Muscle of leg (tissue), 16 donors: ENCODE measurements at places on chromosomes 1 and 21.

DNA sequence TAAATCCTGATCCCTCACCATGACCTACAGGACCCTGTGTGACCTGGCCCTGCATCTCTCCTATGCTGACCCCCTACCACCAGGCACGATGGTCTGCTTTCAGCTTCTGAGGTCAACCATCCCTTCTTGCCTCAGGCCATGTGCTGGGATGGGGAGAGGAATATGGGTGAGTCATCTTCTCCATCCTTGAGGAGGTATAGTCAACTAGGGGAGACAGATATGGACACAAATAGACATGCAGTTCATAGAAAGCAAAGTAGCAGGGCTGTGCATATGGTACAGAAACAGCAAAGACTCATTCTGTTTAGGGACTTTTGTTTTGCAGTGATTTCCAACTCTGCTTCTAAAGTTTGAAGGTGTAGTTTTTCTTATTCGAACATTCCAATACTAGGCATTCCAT is 250.8 kb upstream of the FGGY start:
- DNase-seq, result no peak

GRCh38 chr1:204565617-204566582 is 49.7 kb downstream of the MDM4 start:
- DNase-seq, result peak; percentile 65

- peak; percentile 27 for DNase-seq
These were observed 73.5 kb downstream of the TTC3 start for GRCh38 chr21:37146320-37147235.

GRCh38 chr1:100622966-100623762 is 85.2 kb downstream of the GPR88 start:
- no peak for DNase-seq

GRCh38 chr1:17372955-17373354 is 959 bp downstream of the PADI6 start:
- DNase-seq, result no peak

DNA sequence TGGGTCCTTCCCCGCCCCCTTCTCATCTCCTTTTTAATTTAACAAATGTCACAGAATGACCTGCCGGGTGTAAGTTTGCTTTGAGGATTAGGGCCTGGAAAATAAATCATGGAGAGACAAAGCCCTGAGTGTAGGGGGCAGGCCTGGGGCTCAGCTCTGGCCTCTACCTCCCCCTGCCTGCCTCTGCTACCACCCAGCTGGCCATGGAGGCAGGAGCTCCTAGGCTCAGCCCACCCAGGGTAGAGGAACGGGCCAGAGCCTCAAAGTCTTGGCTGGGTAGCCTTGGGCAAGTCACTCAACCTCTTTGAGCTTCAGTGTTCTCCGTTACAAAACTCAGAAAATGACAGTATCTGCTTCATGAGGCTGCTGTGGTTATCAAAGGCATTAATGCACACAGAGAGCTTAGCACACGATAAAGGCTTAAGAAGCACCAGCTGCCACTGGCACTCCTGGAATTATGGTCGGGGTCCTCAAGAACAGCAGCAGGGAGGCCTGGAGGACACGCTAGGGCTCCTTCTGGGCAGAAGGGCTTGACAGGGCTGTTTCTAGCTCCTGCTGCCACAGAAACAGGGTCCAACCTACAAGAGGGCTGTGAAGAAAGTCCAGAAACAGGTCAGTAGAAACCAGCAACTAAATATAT is 39.0 kb downstream of the LRP8 start:
- DNase-seq, result no peak

DNA sequence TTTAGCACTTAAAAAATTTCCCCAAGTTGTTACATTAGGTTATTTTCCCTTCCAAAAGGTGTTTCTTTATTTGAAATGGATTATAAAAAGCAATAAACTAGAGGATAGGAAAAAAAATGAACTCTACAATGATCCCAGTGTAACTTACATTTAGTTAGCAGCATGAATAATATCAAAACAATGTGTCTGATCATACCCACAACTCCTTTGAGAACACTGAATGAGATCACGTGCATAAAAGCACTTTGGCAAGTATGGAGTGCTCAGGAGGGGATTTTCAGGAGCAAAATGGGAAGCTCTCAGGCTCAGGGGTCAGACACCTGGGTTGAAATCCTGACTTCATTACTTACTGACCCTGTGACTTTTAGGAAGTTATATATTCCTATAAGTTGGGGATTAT is 369.7 kb upstream of the PROX1 start:
- DNase-seq, result no peak

GRCh38 chr1:58722414-58722813 is 22.6 kb upstream of the MYSM1 start:
- no peak for DNase-seq

GRCh38 chr21:43585924-43586413 is 73.3 kb downstream of the HSF2BP start:
- peak; percentile 88 for DNase-seq

- no peak for DNase-seq
These were observed 23.1 kb downstream of the CLDN14 start for GRCh38 chr21:36456729-36457414.

- no peak for DNase-seq
These were observed 19.5 kb downstream of the ST7L start for GRCh38 chr1:112599477-112599876.

GRCh38 chr1:175195798-175196197 is 3.2 kb upstream of the KIAA0040 start:
- no peak for DNase-seq
